NCI-H69 (cell line): ENCODE measurements at places on chromosomes 16 and 17.

DNA sequence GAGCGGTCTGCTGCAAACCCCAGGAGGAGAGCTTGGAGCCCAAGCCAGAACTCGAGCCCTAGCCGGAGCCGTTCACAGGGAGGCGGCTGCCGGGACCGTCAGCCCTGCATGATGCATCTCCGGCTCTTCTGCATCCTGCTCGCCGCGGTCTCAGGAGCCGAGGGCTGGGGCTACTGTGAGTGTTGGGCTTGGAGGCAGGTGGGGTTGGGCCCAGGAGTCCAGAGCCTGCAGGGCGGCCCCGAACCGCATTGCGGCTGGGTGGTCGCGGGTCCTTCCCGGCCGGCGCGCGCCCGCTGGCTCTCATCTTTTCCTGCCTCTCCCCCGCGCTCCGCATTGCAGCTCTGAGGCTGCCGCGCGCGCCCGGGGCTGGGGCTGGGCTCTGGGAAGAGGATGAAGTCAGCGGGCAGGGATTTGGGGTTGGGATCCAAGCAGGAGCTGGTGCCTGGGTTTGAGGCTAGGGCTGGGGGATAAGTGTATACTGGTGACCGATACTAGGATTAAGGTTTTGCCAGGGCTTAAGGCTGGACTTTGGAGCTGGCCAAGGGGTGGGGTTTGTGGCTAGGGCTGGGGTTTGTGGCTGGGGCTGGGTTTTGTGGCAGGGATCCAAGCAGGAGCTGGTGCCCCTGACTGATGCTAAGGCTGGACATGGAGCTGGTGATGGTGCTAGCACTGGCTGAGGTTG lies 532 bp downstream of the CNTNAP1 start:
- peak; percentile 83 for DNase-seq

GRCh38 chr17:5557990-5558389 lies 26.3 kb downstream of the NLRP1 start:
- no peak for DNase-seq

DNA sequence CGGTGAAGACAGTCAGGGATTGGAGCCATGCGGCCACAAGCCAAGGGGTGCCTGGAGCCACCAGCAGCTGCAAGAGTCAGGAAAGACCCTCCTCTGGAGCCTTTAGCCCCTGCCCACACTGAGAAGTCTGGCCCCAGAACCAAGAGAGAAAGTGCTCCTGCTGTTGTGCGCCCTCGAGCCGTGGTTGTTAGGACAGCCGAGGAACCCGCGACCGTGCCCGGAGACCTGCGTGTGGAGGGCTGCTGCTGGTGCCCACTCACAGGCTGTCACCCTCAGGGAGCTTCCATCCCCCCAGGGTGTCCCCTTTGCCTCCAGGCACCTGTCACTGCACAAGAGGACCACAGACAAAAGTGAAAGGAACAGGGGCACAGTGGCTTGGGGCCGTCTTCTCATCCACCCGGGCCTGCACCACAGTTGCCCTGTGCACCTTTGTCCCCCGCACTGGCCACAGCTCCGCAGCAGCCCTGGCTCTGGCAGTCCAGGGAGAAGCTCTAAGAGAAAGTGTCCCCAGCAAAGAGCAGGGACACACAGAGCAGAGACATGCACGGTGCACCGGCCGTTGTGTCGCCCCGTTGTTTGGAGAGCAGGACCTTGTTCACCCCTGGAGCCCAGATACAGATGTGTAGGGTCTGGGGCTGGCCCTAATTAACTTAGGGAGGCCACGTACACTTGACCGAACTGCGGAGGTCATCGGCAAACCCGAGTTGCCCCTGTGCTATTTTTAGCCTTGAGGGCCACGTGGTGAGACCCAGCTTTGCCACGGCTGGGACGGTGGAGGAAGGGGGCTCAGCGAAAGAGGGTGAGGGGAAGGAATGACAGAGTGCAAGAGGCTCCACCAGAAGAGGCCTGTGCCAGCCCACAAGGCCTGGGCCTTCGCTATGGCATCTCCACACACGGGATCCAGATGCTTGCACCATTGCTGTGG lies 329.2 kb downstream of the C16orf95 start:
- no peak for DNase-seq

DNA sequence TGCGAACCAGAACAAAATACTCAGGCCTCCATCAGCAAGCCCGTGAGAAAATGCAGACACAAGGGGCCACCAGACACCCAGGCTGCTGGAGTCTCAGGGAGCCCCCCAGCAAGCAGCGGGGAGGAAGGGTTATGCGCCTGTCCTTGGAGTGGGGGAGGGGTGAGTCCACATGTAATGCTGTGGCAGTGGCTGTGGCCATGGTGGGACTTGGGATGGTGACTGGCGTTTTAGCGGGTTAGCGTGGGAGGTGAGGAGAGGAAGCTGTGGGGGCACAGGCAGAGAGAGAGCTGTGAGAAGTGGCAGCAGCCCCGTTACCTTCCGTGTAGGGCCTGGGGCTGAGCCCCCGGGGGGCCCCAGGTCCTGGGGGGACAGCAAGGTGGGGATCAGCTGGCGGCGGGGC lies 58.3 kb downstream of the SRCIN1 start:
- no peak for DNase-seq

- peak; percentile 71 for DNase-seq
Observed at GRCh38 chr17:44759086-44759915, 513 bp downstream of the ADAM11 start.

DNA sequence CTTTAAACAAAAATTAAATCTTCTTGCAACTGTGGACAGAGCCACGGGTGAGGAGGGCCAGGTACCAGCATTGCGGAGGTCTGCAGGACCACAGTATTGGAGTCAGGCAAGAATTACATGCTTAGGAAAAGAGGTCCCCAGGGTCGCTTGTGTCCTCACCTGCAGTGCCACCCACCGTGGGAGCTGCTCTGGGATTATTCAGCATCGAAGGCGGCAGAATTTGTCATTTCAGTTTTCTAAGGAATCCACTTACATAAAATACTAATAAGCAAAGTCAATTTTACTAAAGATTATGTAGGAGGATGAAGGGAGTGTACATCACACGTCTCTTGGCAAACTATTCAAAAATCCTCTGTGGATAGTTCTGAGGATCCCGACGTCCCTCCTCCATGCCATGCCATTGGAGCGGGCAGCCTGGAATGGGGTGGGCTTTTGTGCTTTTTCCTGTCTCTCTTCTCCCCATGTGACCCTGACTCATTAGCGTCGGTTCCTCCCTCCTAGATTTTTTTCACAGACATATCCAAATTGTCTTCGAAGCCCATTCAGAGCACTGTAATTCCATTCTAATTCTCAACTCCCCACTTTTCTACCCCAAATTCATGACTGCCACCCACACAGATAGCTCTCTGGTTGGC lies 3.0 kb upstream of the PIK3R6 start:
- DNase-seq, result no peak
